ENCODE measurements at places on chromosomes 13 and 19.

- DNase-seq = no peak
Observed at GRCh38 chr13:99223587-99223986, 22.9 kb downstream of the UBAC2 start.

GRCh38 chr13:23656637-23657371 is 86.6 kb downstream of the TNFRSF19 start:
- DNase-seq = no peak

- no peak for DNase-seq
Observed at GRCh38 chr13:102930566-102930965, 84.7 kb downstream of the ERCC5 start.

GRCh38 chr19:6402837-6403608 is 10.1 kb upstream of the GTF2F1 start:
- DNase-seq = no peak

DNA sequence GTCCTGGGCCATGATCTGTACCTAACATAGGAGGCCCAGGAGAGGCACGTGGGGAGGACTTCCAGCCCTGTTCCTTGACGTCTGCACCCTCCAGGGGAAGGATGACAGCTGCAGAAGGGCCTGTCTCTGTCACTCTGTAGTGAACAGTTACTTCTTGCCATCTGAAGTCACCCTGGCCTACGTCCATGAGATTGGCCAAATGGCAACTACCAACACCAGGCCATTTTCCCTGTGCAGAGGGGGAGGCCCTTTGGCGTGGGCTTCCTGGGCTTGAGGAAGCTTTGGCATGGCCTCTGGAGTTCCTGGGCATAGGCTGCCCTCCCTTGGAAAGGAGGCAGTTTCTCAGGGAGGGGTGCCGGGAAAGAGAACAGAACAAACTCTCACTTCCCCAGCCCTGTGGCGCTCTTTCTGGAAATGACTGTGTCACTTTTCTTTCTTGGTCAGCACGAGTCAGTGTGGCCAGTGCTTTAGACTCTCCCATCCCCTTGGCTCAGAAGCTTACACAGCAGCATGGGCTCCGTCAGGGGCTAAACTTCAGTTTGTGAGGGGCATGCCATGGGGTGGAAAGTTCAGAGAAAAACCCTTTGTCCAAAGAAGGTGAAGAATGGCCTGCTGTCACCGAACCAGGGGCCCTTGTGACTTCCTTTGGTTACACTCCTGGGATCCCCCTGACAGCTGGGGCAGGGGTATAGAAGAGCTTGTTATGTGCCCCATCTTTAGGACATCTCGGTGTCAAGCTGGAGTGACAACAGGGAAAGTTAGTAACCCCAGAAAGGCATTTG is 5.3 kb downstream of the CARM1 start:
- DNase-seq = no peak
